ENCODE measurements at places on chromosomes 4 and X.

DNA sequence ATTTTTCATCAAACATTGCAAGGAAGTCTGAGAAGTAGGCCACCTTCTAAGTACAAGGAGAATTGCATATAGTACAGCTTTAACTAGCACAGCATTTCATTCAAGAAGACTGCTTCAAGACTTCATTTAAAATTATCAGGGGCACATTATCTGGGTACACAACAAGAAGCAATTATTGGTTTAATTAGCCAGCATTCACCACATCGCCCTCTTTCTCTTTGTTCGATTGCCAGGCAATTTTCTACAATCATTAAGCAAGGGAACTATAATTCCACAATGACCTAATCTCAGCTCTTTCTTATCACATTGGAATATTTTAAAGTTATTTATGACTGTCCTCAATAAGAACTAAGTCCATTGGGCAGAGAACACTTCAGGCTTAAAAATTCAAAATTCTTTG, 1347.1 kb upstream of the PABPC4L start:
- no peak for DNase-seq

DNA sequence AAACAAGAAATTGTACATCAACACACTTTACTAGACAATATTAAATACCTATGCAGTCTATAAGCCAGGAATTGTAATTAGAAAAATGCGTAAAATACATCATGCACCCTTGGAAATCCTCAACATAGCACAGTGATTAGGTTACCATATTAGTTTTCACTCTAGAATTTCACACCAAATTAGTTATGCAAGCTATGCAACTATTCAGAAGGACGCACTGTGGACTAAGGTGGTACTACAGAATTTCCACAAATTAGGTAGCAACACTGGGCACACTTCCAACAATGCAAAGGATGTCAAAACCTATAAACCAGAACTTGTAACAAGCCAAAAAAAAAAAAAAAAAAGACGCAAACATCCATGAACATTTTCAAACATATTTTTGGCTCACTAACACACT, 71.1 kb upstream of the ZCCHC13 start:
- DNase-seq: no peak

DNA sequence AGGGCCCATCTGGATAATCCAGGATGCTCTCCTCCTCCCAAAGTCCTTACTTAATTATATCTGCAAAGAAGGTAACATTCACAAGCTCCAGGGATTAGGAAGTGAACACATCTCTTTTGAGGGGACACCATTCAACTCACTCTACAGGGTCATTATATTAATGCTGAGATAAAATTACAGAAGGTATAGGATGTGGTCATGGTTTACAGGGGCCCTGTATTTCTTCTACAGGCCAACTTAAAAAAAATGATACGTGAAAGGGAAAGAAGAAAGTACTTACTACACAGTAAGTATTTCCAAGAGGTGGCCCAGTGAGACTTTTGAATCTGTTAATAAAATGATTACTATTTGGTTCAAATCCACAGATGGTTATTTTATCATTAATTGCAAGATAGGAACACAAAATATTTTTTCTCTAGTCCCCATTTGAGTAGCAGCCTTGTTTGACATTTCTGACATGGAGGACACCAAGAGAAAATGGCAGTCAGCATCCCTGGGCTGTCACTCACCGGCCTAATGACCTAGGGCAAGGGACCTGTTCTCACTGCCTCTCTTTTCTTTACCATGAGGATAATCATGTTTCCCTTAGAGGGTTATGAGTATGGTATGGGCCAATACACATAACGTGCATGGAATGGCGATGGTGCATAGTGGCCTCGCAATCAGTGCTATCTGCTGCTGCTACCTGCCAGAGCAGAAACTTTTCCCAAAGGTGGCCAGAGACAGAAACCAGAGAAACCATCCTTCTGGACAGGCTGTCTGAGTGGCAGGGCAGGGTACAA, 140.5 kb downstream of the PTTG2 start:
- no peak for DNase-seq

GRCh38 chr4:71222661-71223060, 116.2 kb upstream of the SLC4A4 start:
- DNase-seq: no peak

GRCh38 chrX:65677954-65678469, 10.6 kb downstream of the MSN start:
- DNase-seq: no peak

GRCh38 chrX:141669689-141670088, 28.9 kb downstream of the SPANXD start:
- DNase-seq: no peak

GRCh38 chr4:3756343-3757059, 9.7 kb upstream of the ADRA2C start:
- DNase-seq: peak; percentile 46

- DNase-seq: no peak
Measured at GRCh38 chrX:24482823-24483415, 17.8 kb downstream of the PDK3 start.

DNA sequence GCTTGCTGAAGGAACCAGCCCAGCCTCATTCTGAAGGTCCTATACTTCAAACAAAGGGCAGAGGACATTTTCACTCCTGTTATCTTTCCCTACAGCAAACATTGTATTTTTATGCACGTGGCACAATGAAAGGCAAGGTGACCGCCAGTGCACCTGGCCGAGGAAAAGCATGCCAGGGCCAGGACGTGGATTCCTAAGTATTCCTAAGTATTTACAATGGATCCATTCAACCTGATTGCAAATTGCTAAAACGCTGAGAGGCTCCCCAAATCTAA, 127.9 kb upstream of the FTHL17 start:
- DNase-seq: no peak

DNA sequence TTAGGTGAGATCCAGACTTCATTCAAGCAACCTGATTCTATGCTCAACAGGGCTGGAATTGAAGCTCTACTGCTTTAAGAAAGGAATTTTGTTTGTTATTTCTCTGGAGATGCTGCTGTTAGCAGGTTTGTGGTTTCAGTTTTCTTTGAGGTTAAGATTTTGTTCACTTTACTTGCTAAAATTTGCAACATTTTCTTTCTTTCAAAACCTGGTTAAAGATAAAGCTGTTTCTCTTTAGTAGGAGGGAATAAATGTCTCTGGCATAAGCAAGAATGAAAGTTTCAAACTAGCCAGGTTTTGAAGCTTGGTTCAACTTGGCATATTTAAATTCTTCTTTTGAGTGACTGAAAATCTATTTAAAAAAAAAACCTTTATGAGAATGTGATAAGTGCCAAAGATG, 660.6 kb upstream of the NR3C2 start:
- DNase-seq: no peak

DNA sequence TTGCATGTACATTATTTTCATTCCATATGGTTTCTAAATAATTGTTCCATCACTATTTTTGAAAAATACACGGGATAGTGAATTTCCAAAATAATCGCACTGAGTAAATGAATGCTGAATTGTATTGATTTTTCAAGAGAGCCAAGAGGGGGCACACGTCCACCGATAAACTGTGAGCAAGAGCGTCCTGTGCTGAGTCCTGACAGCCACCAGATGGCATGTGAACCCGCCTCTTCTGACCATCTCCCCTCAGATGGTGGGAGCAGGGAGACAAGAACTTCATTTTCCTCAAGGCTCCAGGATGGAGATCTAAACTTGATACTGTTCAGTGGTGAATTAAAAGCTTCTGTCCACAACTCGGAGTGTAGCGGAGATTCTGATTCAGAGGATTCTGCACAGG, 30.6 kb upstream of the IL9R start:
- peak; percentile 89 for DNase-seq

- no peak for DNase-seq
Measured at GRCh38 chr4:81965911-81966310, 407.9 kb downstream of the HNRNPD start.

DNA sequence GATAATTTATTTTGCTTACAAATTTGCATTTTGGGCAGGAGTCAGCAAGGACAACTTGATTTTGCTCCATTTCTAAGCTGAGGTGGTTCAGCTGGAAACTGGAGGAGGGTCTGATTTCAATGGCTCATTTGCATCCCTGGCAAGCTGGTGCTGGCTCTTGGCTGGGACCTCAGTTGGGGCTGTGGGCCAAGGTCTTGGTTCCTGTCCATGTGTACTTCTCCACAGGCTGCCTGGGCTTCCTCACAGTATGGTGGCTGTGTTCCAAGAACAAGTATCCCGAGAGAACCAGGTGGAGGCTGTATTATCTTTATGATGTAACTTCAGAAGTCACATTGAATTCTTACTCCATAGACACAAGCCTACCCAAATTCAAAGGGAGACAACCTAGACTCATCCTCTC, 77.0 kb upstream of the STX18 start:
- no peak for DNase-seq

- DNase-seq: no peak
Measured at GRCh38 chr4:27616166-27616565, 755.5 kb downstream of the STIM2 start.

- peak; percentile 82 for DNase-seq
Measured at GRCh38 chr4:176298664-176299063, 21.1 kb upstream of the SPCS3 start.

GRCh38 chrX:56986138-56986537, 9.2 kb downstream of the SPIN3 start:
- no peak for DNase-seq

- DNase-seq: no peak
Measured at GRCh38 chrX:74446876-74447275, 25.6 kb downstream of the SLC16A2 start.

DNA sequence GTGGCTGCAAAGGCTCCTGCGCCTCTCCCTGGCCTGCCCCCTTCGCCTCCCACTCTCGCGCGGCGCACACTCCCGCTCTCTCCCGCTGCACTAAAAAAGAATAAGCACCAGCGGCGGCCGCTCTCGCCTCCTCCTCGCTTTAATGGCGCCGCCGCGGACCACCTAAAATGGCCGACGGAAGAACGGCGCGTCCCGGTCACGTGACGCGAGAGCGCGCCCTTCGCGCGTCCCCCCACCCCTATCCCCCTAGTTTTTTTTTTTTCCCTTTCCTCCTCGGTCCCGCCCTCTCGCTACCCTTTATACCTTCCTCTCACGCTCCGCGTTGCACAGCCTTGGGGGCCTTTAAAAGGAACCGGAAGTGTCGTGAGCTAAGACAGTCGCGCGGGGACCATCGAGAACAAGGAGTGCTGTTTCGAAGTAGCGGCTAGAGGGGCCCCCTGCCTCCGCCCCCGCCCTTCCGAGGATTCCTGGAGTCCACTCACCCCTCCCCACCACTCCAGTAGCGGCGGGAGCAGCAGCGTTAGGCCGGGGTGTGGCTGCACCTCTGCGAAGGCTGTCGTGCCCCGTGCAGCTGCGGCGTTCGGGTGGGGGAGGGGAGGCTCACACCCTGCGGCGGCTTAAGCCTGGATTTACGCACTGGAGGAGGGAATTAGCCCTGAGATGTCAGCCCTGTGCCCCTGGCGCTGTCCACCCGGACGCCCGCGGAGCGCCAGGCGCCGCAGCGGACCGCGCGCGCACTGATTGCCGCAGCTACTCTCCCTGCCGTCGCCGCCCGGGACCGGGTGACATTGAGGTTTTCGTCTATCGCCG, at the start of gene HNRNPD:
Gene HNRNPD, minus strand, starts transcription at position 176 of the 810 bp plus-strand sequence. CDS start 313 bp downstream, outside the sequence.
- peak; percentile 100 for DNase-seq

DNA sequence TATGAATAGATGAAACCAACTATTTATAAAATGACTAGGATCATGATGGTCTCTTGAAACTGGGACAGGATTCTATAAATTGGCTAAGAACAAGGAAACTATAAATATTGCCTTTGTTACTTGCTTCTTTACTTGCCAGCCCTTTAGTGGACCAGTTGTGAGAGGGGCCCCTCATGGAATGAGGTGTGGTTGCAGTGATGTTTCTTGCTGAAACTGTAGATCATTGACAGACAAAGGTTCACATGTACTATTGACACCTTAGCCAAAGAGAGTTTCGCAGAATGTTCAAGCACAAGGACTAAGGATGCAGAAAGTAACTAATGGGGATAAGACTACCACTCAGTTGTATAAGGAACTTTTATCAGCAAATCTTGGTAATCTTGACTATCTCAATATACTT, 135.0 kb upstream of the SMIM10 start:
- DNase-seq: no peak

- DNase-seq: no peak
Measured at GRCh38 chr4:36213977-36214376, 30.3 kb downstream of the ARAP2 start.

GRCh38 chrX:40095583-40096394, 2.0 kb downstream of the BCOR start:
- DNase-seq: no peak

GRCh38 chr4:175542786-175543185, 269.3 kb downstream of the GPM6A start:
- no peak for DNase-seq

- no peak for DNase-seq
Measured at GRCh38 chrX:84168574-84168973, 19.4 kb downstream of the RPS6KA6 start.

DNA sequence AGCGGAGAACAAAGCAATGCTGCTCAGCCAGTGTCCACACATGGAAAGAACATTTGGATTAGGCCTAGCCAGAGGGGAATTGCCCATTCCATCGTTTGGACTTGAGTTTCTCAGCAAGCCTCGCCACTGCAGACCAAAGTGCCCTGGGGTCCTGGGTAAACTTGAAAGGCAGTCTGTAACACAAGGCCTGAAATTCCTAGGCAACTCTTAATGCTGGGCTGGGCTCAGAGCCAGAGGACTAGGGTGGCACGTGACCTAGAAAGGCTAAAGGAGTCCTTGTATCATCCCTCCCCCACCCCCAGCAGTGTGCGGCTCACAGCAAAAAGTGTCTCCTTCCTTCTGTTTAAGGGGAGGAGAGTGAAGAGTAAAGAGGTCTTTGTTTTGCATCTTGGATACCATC, 210.4 kb upstream of the ARX start:
- DNase-seq: no peak

GRCh38 chr4:40305328-40306170, 29.6 kb upstream of the CHRNA9 start:
- no peak for DNase-seq
